ENCODE measurements at places on chromosomes 6 and 20.

DNA sequence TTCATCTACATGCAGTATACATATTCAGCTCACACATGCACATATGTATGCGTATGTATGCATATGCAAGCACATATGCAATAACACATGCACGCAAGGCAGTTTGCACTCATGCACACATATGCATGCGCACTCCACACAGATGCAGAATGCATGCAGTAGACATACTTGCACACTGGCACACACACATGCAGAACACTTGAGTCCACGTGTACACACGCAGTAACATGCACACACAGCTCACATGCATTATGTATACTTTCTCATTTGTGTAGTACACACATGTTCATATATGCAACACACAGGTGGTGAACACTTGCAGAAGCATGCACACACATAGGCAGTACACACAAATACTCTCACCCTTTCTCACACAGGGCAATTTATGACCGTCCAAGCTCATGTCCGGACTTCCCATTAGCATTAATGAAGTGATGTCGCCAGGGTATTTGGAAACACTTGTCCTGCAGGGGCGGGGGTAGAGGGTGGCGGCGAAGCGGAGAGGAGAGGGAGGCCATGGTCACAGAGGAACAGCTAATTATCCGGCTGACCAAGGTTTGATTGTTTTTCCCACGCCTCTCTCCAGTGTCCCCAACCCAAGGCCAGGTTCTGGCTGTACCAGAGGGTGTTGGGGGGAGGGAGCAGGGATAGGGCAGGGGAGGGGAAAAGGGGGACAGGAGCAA lies 91.3 kb downstream of the VEGFA start:
- no peak for DNase-seq

- DNase-seq, result no peak
Measured at GRCh38 chr20:50058662-50059402, 54.1 kb downstream of the UBE2V1 start.

DNA sequence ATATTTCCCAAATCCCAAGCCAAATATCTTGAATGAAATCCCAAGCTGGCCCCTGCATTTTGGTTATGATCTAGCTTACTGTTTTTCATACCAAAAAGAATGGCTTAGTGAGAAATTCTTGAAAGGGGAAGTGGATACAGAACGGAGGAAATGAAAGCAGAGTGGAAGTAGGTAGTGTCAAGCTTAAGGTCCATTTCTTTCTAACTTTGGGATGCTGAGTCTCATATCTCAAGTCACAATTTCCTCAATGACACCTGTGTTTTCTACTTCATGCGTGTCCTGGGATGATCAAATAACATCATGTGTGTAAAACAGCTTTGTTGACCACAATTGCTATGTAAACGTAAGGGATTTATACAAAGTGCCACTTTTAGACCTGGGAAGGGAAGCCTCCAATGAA lies 238.8 kb upstream of the SLC35B3 start:
- no peak for DNase-seq

- no peak for DNase-seq
Measured at GRCh38 chr20:33046412-33046811, 7.3 kb upstream of the BPIFB3 start.

GRCh38 chr6:140073456-140073855 lies 699.0 kb upstream of the CITED2 start:
- peak; percentile 76 for DNase-seq

- no peak for DNase-seq
Measured at GRCh38 chr6:106973018-106973835, 1.3 kb downstream of the CD24 start.

DNA sequence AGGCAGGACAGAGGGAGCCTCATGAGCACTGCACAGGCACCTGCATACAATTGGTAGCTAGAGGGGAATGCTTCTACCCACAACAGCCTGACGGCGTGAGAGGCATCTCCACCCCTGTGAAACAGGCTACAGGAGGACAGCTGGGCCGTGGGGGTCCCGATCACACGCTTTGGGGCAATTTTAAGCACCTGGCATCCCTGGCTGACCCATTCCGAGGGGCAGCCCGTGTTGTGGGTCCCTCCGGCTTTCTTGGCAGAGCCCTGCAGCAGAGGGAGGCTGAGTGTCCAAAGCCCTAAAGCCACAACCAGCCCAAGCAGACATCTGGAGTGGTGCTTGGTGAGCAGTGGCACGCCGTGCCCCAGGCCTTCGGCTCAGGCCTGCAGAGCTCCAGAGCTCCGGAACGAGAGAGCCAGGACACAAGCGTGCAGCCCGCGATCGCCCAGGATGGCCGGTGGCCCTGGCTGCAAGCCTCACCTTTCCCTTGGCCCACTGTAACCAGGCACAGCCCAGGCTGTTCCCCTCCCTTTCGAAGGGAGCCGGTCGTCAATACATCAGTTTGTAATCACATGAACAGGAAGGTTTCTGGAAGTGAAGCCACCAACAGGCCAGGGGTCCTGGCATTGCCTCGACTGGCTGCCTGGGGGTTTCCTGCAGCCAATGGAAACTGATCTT lies 81.4 kb downstream of the DLL1 start:
- no peak for DNase-seq

DNA sequence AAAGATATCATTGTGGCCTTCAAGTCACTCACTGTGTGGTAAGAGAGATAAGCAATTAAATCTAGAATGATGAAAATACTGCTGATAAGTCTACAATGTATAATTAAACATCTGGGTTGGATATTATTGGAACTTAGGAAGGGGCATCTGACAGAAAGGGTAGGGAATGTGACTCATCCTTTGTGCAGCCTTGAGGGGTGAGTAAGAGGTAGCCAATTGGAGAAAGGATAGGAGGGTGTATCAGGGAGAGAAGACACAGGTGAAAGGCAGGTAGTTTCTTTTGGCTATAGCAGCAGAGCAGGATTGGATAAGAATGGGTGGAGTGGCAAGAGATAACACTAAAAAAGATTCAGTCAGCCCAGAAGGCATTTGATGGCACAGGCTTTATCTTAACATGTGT lies 182.0 kb downstream of the COL21A1 start:
- DNase-seq, result no peak

DNA sequence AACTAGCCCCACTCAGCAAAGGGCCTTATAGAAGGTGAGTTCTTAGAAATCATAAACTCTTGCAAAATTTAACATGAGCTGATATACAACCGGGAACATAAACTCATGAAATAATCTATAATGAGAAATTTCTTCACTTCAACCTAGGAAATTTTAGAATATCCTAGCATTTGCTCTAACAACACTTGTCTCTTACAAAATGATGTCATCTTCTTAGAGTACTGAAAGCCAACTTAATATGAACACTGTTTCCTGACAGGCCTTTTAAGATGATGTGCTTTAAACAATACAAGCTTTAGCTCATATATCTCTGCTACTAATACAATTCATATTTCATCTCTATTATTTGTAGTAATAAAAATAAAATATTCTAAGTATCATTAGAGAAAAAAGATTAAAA lies 932 bp downstream of the PACRG start:
- no peak for DNase-seq

DNA sequence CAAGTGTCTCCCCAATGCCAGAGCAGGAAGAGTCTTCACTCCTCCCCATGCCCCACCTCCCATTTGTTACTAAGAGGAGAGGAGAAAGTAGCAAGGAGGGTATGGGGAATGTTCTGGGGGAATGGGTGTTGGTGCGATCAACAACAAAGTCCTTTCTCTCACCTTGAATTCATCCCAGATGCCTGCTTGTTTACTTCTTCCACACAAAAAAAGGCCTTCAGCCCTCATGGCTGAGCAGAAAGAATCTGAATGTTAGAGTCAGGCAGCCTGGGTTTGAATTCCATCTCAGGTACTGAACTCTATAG lies 9.9 kb downstream of the MOG start:
- DNase-seq, result no peak

GRCh38 chr6:44111434-44112417 lies 15.5 kb downstream of the MRPL14 start:
- no peak for DNase-seq

GRCh38 chr20:5312518-5312917 lies 4.2 kb downstream of the PROKR2 start:
- DNase-seq, result no peak

GRCh38 chr20:44728801-44729443 lies 13.8 kb downstream of the CCN5 start:
- DNase-seq, result peak; percentile 97

DNA sequence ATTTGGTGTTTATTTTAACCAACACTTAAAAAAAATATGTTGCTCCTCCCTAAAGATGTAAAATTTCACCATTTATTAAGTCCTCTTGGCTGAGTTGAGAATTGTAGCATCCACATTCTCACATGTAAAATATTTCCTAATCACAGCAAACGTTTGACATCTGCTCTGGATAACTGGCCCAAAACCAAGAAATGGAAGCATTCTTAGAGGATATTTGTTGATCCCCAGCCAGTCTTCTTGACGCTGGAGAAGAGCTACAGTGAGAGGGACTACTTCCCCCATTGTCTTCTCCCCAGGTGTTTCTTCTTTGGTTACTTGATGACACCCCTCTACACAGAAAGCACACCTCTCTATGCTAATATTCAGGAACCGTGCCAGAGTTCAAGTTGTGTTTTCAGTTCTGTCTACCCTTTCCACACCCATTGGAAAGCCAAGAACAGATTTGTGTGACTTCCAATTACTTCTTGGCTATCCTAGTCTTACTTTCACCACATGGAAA lies 454.5 kb upstream of the JAG1 start:
- DNase-seq, result peak; percentile 21

DNA sequence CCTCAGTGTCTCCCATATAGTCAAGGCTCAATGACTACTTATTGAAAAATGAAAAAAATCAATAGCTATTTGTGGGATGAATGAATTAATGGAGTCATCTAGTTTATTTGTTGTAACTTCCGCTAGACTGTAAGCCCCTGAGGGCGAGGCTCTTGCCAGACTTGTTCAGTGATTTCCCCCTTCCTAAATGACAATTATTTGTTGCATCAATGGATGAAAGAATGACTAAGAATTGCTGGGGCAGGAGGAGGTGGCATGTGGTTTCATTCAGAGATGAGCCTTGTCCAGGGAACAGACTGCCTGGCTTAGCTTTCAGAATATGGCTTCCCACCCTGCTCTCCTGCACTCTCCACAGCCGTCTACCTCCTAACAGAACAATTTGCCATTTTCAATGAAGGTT lies 1.1 kb upstream of the PRELID3B start:
- peak; percentile 27 for DNase-seq

- peak; percentile 77 for DNase-seq
Measured at GRCh38 chr6:112086744-112087135, 542 bp downstream of the TUBE1 start.

DNA sequence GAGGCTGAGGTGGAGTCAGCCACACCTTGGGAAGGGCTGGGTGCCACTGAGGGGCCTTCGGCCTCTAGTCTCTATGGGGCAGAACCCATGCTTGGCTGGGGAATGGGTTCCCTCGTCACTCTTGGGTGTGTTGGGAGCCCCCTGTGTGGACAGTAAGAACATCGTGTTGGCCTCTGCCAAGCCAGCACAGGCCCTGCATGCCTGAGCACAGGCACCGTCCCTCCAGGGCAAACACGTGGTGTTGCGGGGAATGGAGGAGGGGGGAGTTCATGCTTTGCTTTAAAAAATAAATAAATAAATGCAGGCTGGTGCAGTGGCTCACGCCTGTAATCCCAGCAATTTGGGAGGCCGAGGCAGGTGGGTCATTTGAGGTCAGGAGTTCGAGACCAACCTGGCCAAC lies 63.0 kb downstream of the EZR start:
- no peak for DNase-seq

- no peak for DNase-seq
Measured at GRCh38 chr6:146857980-146858347, 259.2 kb downstream of the ADGB start.

GRCh38 chr20:48126227-48126740 lies 341.0 kb upstream of the SULF2 start:
- DNase-seq, result no peak

- no peak for DNase-seq
Measured at GRCh38 chr20:24855848-24856247, 93.2 kb upstream of the CST7 start.

- DNase-seq, result no peak
Measured at GRCh38 chr20:9467995-9468394, 46.4 kb upstream of the LAMP5 start.

DNA sequence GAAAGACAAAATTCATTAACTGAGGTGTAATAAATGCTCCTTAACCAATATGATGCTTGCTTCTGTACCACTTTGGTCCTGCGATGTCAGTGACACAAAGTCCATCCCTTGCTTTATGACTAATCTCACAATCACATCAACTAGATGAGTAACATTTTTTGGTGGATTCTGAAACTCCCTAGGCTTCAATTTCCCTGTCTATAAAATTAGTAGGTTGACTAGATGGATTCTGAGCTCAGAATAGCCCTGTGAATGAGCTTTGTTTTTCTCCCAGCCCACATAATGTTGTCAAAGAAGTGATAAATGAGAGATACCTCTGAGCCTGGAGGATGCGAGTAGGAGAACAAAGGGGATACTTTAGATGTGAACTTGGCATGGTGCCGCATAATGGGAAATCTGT lies 9.1 kb downstream of the TXLNB start:
- DNase-seq, result no peak

- DNase-seq, result peak; percentile 68
Measured at GRCh38 chr6:129069006-129069405, 186.1 kb downstream of the LAMA2 start.

- DNase-seq, result no peak
Measured at GRCh38 chr20:14116037-14116436, 120.7 kb downstream of the MACROD2 start.

DNA sequence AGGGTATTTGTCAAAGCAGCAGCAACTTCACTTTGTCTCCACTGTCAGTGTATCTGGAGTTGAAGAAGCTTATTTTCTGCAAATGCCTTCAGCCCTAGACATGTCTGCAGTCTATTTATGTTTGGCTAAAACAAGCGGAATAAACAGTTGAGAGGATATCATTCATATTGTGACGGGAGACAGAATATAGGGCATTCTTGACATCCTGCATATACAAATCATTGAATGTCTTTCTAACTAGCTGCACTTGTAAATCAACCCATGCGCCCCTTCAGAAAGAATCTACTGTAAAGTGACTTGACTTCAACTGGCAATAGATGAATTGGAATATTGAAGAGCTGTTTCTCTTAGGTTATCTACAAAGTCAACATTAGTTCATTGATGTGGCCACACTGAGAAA lies 258.9 kb downstream of the TSHZ2 start:
- DNase-seq, result no peak

Measured in adipocyte (in vitro differentiated cells).